Activated CD8-positive, alpha-beta T cell treated with anti-CD3 and anti-CD28 coated beads for 36 hours (primary cell): ENCODE measurements at places on chromosomes 1 and 21. TPM values are rescaled to one million over a fixed set of nuclear protein-coding genes. Genes with fewer than 3 reads are reported as not detected.
A peak's percentile ranks its signal among the peaks of the same experiment; 100 is the strongest.

DNA sequence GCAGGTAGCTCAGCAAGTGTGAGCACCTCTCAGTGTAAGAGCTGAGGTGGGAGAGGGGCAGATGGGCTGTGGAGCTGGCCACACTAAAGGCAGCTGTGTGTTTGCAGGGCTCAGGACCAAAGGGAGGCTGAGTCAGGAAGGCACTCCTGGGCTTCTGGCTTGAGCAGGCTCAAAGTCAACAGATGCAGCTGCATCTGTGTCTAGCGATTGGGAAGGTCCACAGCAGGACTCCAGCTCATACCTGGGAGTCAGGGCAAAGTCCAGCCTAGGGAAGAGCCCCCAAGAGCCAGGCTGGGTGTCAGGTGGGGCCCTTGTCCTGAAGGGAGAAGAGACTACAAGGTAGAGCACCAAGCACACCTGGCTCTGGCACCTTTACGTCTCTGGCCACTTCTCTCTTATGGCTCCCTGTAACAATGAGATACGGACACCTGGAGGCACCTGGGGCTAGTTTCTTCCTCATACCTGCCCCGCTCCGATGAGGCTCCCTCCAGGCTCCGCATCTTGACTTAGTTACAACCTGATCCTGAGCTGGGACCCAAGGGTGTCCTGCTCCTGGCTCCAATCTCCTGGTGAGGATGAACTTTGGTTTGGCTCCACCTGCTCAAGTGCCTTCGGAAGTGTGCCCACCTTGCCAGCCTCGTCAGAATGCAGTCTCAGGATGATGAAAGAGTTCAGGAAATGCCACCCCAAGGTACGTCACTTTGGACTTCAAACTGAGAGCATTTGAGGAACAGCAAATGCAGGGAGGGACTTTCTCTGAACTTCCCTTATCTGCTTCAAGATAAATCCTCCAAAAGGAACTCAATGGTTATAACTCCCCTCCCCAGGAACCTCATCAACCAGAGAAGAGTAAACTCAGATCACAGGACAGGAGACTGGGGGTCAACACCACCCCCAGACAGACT, 21.5 kb upstream of the SLC2A1 start:
- no peak overlapping the region for H3K4me3 ChIP-seq
- H3K4me1 ChIP-seq, result no peaks in the 10 kb centered on the region
- no peak overlapping the region for H3K27ac ChIP-seq
- H3K27me3 ChIP-seq, result no peaks in the 10 kb centered on the region
- no peak for DNase-seq

RAB25 gene
- total RNA-seq, result 0.63 TPM

DNA sequence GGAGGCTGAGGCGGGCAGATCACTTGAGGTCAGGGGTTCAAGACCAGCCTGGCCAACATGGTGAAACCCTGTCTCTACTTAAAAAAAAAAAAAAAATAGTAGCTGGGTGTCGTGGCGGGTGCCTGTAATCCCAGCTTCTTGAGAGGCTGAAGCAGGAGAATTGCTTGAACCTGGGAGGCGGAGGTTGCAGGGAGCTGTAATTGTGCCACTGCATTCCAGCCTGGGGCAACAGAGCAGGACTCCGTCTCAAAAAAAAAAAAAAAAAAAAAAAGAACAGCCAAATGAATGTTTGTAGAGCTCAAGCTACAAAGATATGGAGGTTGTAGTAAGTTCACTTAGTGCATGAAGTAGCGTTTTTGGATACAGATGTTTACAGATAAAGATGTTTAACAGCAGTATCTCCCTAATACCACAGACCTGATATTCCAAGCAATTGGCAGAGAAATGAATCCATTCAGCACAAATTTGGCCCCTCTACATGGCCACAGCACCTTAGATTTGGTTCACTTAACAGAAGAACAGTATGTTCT, 49.5 kb upstream of the IPO9 start:
- DNase-seq, result no peak
- H3K4me3 ChIP-seq, result no peak overlapping the region
- no peaks in the 10 kb centered on the region for H3K4me1 ChIP-seq
- H3K27me3 ChIP-seq, result no peaks in the 10 kb centered on the region
- no peak overlapping the region for H3K27ac ChIP-seq
- H3K36me3 ChIP-seq, result no peaks in the 10 kb centered on the region

DNA sequence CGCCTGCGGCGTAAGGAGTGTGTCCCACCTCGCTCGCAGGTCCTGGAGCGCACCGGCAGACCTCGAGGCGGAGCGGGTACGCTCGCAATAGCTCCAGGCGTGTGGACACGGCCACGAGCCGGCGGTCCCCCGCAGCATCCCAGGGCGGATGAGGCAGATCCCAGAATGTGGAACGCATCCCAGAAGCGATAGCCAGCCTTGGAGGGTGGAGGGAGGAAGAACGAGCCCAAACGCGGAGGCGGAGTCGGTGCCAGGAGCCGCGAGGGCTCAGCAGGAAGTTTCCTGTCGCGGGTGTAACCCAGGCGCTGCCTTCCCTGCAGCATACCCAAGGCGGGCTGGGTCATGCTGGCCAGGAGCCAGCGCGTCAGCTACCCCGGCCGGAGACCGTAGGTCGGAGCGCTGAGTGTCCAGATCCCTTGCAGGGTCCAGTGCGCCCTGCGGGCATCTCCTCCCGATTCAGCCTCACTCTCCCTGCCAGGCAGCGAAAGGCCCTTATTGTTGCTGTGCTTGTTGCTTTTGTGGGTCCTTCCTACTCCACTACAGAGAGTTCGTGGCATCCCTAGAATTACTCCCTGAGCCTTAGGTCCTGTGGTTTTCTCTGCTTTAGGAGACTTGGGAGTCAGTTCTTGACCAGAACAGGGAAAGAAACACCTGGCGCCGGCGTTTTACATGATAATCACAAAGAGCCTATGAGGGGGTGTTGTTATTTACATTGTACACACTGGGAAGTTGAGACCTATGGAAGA, 27.7 kb downstream of the STYXL2 start:
- H3K4me3 ChIP-seq, result peak overlapping the region; percentile 70
- DNase-seq, result peak; percentile 31
- no peaks in the 10 kb centered on the region for H3K4me1 ChIP-seq
- no peaks in the 10 kb centered on the region for H3K36me3 ChIP-seq

PADI4 gene
- total RNA-seq, result 1.6 TPM

DNA sequence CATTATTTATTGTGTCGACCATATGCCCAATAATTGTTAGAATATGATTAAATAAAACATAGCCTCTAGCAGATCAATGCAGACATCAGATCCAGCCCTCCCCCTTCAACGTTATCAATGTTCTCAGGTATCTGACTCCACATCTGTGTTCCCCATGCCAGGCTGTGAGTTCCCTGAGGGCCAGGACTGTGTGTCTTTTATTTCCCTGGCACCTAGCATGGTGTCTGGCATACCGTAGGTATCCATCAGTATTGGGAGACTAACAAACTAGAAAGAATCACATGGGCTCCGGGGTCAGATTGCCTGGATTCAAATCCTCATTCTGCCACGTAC, 48.3 kb downstream of the SDC3 start:
- no peaks in the 10 kb centered on the region for H3K4me1 ChIP-seq
- H3K4me3 ChIP-seq, result no peak overlapping the region
- DNase-seq, result no peak
- peaks cover 9% of the 10 kb centered on the region for H3K27me3 ChIP-seq

EFNA3 gene
- total RNA-seq, result 8.6 TPM

- DNase-seq, result no peak
- H3K27ac ChIP-seq, result no peak overlapping the region
- no peaks in the 10 kb centered on the region for H3K36me3 ChIP-seq
Measured at GRCh38 chr1:181119093-181119989, 30.8 kb downstream of the IER5 start.

DNA sequence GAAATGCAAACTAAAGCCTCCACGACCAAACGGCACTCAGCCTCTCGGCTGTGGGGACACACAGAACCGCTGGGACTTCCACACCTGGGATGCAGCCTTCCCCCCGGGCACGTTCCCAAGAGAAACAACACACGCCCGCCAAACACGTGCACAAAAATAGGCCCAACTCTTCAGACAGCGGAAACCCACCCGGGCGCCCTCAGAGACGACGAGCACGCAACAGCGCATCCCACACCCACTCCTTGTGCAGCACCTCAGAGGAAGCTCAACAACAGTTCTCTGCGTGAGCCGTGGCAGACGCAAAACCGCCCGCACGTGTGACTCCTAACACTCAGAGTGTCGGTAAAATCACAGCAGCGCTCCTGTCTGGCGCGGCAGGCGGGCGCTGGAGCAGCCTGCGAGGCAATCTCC, 5.3 kb downstream of the C1orf159 start:
- no peak overlapping the region for H3K4me3 ChIP-seq
- H3K4me1 ChIP-seq, result peaks cover 27% of the 10 kb centered on the region
- DNase-seq, result no peak
- peaks cover 42% of the 10 kb centered on the region for H3K36me3 ChIP-seq

SUSD4 gene
- total RNA-seq, result 0.29 TPM
